Fibroblast of pulmonary artery (primary cell): ENCODE measurements at places on chromosomes 5 and 9.

- no peak for DNase-seq
These were observed 14.1 kb downstream of the SEMA4D start for GRCh38 chr9:89483592-89484474.

DNA sequence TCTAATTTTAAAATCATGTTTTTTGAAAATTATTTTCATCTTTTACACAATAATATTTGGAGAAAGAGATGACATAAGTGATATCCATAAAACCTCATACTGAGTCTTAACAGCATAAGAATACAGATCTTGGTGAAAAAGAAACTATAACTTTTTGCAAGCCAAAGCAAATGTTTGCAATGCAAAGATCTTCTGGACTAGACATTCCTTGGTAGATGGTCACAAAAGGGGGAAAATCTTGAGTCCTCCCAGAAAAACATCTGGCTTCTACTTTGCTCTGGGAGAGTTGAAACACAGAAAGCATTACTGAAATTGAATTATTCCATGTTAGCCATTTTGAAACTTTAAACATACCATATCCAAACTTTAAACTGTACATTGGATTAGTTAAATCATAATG is 308.2 kb downstream of the ANXA1 start:
- no peak for DNase-seq

DNA sequence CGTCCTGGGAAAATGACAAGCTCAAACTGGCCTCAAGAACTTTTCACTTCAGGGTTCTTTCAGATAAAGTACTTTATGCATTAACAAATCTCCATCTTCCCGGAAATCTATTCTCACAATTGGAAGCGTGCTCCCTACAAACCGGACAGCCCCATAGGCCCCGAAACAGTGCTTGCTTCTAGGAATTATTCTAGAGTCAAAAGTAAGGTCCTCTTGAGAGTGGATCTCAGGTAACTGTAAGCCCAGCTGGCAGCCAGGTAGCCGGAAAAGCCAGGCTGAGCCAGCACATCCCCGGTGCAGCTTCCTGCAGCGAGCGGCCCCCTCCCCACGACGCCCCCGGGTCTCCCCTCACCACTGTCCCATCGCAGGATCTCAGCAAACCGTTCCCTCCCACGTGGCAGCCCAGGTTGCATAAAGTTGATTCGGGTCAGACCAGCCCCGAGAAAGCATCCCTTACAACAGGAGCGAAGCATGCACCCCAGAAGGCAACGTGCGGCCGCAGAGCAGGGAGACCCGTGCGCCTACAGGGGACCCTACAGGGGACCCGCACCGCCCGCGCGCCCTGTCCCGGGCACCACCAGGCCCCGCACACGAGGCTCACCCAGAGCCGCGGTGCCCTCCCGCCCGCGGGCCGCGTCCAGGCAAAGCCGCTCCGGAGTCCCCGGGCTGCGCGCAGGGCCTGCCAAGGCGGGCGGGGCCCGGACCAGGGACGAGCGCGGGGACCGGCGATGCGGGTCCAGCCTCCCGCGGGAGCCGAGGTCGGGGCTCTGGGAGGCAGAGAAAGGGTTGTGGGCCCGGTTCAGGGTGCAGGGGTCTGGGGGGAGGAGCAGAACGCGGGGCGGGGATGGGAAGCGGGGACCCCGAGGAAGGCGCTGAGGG is 920 bp downstream of the LPCAT1 start:
- DNase-seq = no peak

DNA sequence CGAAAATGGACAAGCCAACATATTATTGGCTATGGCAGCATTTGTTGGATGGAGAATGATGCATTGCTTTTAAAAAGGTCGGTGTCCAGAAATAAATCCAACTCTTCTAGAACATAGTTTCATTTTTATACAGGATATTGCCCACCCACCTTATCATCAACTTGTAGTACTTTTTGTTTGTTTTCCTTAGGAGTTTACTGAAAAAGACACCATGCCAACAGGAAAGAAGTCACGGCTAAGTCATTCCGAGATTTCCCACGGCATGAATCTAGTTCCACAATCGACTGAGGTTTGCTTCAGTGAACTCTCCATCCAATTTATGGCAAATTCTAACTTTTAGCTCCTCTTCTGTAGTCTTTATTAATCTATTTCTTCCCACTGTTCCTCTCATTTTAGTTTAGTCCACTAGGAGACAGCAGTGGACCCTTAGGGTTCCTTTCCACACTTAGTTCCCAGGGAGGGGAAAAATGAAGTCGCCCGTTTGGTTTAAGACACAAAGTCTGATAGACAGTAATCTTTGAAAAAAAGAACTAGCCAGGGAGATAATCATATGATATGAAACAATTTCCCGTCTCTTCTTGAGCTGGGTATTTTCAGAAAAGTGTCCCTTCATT is 237.5 kb downstream of the AP3B1 start:
- peak; percentile 71 for DNase-seq

- no peak for DNase-seq
These were observed 22.4 kb upstream of the RASGRF2 start for GRCh38 chr5:80937584-80938356.

DNA sequence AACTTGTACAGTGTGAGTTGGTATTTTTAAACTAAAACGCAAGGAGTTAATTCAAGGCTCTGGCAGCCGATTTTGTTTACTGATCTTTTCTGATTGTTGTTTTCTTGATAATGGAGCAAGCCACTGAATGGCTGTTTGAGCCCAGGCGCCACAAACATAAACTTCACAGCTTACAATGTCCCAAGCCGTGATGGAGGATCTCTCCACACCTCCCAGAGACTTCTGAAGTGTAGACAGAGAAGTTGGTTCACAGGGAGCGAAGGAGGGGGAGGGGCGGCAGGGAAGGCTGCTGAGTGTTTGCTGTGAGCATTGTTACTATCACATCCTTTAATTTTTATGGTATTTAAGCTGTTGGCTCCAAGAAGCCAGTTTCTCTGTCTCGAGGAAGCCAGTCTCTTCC is 14.7 kb downstream of the ISL1 start:
- DNase-seq = no peak

DNA sequence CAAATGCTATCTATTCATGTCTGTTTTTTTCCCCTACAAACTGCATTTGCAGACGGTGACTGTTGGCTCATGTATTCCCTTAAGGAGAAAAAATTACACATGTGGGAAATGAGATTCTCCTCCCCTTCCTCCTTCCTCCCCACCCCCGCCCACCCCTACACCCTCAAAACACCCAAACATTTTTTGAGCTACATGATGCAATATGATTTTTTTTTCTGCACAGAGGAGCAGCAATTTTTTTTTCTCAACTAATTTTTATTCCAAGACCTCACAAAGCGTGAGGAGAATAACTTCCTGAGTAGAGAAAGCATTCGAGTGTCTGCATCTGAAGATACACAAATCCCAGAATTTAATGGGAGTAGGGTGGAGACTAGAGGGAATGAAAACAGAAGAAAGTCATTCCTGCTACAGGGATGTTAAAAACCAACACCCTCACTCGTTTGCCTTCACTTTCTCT is 118.1 kb downstream of the PRDM6 start:
- DNase-seq = peak; percentile 60

GRCh38 chr5:33812746-33813145 is 79.0 kb downstream of the ADAMTS12 start:
- no peak for DNase-seq

GRCh38 chr9:130118841-130119518 is 53.2 kb upstream of the NCS1 start:
- DNase-seq = no peak

DNA sequence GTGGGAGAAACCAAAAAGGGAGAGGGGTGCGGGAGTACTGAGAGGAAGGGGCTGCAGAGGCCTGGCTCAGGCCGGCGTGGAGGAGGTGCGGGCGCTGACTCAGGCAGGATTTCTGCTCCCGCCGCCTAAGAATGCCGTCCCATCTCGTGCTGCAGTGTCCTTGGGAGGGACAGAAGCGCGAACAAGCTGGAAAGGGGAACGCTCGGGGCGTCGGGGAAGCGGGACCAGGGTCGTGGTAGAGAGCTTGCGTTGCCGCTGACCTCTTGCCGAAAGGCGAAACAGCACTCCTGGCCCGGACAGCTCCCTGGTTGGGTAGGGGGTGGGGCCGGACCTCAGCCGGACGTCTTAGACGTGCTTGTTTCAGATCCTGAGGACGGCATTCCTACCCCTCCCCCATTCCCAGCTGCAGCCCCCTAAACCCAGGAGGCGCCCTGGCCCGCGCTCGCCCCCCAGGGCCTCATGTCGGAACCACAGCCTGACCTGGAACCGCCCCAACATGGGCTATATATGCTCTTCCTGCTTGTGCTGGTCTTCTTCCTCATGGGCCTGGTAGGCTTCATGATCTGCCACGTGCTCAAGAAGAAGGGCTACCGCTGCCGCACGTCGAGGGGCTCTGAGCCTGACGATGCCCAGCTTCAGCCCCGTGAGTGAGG is 1.1 kb downstream of the RELL2 start:
- peak; percentile 57 for DNase-seq

- DNase-seq = no peak
These were observed 1.4 kb downstream of the IQGAP2 start for GRCh38 chr5:76404223-76405211.

DNA sequence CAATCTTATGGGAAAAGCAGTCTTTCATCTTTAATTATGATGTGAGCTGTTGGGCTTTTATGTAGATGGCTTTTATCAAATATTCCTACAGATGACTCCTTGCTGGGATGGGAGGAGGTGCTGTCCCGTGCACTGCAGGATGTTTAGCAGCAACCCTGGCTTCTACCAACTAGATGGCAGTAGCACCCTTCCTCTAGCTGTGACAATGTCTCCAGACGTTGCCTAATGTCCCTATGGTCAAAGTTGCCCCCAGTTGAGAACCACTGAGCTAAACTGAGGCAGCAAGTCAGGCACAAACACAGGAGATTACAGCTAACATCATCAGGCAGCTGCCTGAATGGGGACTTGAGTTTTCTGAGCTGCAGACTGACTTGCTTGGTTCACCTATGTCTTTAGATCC is 401.9 kb upstream of the PDE4D start:
- DNase-seq = peak; percentile 47

DNA sequence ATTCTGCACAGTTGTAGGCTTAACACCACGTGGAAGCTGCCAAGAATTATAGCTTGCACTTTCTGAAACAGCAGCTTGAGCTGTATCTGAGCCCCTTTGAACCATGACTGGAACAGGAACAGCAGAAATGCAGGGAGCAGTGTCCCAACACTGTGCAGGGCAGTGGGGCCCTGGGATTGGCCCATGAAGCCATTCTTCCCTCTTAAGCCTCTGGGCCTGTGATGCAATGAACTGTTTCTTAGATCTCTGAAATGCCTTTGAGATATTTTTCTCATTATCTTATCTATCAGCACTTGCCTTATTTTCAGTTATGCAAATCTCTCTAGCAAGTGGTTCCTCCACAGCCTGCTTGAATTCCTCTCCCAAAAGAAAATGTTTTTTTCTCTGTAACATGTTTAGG is 87.0 kb upstream of the MTAP start:
- peak; percentile 44 for DNase-seq

GRCh38 chr5:126043688-126044087 is 379.5 kb upstream of the GRAMD2B start:
- no peak for DNase-seq

- no peak for DNase-seq
These were observed 254.1 kb upstream of the DAPK1 start for GRCh38 chr9:87243602-87244001.

DNA sequence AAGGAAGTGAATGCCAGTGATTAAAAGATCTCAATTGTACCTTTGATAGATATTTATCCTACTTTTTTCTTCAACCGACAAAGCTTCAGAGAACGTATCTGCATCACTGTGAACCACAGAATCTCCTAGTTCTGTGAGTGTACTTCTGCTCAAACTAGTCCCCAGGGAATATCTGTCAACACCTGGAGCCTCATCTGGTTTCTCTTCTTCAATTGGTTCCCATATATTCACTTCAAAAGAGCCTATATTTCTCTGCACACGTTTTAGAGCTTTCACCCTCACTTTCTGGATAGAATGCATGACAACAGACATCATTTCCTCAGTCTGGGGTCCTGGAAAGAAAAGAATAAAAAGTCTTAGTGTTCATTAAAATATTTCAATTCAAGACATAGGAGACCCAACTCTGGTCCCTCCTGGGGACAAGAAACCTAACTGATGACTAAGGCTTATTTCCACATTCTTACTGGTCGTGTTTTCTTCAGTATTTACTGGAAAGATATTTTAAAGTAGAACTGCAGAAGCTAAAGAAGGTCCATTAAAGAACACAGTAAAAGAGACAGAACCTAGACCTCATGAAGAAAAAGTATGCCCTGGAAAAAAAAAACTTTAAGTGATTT is 64.3 kb downstream of the CPLANE1 start:
- DNase-seq = no peak

DNA sequence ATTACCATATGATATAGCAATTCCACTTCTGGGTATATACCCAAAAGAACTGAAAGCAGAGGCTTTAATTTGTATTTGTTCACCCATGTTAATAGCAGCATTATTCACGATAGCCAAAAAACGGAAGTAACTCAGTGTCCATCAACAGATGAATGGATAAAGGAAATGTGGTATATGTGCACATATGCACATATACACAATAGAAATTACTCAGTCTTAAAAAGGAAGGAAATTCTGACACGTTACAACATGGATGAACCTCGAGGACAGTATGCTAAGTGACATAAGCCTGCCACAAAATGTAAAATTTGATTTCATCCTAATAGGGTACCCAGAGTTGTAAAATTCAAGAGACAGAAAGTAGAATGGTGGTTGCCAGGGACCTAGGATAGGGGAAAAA is 54.9 kb downstream of the NUP155 start:
- DNase-seq = no peak

- DNase-seq = peak; percentile 74
These were observed 1.3 kb upstream of the SLC44A1 start for GRCh38 chr9:105243015-105243686.

GRCh38 chr9:13142776-13143175 is 136.7 kb downstream of the MPDZ start:
- no peak for DNase-seq

GRCh38 chr5:113606298-113607134 is 93.0 kb downstream of the YTHDC2 start:
- DNase-seq = peak; percentile 80

DNA sequence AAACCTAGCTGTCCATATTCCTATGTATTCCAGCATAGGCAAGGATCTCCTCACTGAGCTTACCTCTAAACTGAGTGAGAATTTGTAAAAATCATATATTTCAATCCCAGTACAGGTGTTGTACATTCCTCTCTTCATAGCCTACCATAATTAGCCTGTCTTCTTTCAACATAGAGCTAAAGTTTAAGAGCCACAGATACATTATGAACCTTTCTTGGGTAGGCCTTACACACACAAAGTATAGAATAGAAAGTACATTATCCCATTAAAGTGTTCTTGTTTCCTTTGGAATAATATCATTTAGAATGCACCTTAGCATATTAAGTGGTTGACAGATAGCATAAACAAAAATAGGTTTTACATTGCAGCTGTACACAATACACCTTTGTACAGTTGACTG is 282.1 kb upstream of the TMEM161B start:
- DNase-seq = no peak
